Activated T-cell treated with anti-CD3 and anti-CD28 coated beads for 1 hour (primary cell): ENCODE measurements at places on chromosomes 7 and 10.

GRCh38 chr10:75707080-75707840, 275.8 kb downstream of the LRMDA start:
- DNase-seq: no peak

DNA sequence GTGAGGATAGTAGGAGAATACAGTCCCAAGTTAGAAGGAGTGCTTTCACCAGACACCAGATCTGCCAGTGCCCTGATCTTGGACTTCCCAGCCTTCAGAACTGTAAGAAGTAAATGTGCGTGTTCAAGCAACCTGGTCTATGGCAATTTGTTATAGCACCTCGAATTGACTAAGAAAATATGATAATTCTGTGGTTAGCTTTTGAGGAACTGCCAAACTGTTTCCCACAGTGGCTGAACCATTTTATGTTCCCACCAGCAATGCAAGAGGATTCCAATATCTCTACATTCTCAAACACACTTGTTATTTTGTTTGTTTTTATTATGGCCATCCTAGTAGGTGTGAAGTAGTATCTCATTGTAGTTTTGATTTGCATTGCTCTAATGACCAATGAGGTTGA, 47.0 kb downstream of the RBM20 start:
- no peak for DNase-seq

GRCh38 chr7:129427526-129428045, 6.6 kb upstream of the STRIP2 start:
- DNase-seq: no peak

DNA sequence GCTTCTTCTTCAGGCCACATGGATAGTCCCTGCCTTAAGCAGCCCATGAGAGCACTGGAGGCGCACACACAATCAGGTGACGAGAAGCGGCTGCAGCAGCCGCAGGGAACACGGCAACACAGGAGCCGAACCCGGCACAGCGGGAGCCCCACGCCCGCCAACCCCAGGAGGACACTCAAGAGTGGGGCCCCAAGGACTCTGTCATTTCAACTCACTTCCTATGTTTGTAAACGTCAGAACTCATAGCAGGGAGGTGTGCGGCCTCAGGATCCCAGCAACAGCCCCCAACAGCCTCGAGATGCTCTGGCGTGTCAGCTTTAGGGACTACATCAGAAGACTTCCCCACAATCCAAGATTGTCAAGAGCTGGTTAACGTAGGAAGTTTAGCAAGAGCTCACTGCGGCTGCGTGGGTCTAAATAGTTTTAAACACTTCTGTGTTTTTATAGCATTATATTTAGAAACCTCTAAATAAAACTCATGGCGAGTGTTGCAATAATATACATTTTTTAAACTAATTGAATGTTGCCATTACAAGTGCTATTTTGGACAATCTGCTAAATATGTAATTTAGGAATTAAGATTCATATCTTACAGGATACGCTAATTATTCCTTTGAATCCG, 123.4 kb downstream of the MAD1L1 start:
- no peak for DNase-seq

- no peak for DNase-seq
Observed at GRCh38 chr7:151857412-151857811, 19.5 kb downstream of the PRKAG2 start.

DNA sequence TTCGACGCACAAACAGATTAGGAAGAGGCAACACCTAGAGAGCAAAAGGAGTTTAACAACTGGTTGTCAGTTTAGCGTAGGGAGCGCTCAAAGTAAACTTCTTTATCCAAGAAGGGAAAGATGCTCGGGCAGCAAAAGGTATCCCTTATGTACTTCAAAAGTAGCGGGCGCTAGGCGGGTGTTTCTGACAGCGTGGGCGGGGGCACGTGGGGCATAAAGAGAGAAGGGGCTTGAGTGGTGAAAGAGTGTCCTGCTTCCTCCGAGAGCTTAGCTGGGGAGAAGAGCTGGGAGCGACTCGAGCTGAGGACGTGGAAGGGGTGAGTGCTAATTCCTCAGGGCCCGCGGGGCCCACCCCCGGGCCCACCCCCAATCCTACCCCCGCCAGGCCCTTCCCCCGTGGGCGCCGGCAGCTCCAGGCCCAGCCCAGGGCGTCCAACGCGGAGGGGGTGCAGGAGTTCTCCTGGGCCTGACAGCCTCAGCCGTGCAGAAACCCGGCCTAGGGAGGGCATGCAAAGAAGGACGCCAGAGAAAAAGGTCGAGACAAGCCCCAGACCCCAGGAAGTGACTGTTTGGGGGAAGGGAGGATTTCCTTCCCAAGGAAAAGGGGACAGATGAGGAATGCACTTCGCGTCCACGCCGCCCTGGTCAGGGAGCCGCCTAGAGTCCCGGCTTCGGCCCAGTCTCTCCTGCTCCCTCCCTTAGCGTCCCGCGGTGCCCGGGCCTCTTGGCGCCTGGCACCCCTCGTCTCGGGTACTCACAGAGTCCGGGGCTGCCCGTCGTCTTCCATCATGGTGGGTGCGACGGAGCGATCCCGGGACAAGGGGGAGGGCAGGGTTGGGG, 868 bp downstream of the TIAL1 start:
- peak; percentile 39 for DNase-seq

GRCh38 chr7:134724606-134725005, 54.8 kb upstream of the CALD1 start:
- no peak for DNase-seq
